ENCODE measurements at places on chromosomes 16 and 17. TPM values are rescaled to one million over a fixed set of nuclear protein-coding genes. Genes with fewer than 3 reads are reported as not detected.

- peak; percentile 97 for DNase-seq
These were observed 30.8 kb downstream of the USP10 start for GRCh38 chr16:84730406-84731106.

DNA sequence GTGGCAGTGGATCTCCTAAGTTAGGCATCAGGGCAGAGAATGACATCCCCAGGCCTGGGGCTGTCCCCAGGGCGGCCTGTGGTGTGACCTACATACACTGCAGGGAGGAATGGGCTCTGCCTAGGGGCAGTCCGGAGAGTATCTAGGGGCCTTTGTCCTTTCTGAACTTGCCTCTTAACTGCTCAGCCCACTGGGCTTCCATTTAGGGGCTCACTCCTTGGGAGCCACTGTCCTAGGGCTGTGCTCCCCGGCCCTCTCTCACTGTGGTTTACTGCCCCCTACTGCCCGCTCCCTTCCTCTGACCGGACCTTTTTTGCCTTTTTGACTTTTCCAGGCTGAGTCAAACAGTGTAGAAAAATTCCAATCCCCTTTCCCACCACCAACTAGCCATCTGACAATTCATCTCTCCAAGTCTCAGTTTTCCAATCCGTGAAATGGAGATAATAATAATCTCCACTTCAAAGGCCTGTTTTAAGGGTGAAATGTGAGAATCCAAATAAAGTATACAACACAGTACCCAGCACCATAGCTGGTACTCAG, 66.8 kb downstream of the DNAH3 start:
- peak; percentile 54 for DNase-seq

- peak; percentile 90 for DNase-seq
These were observed 9.3 kb downstream of the ADORA2B start for GRCh38 chr17:15954222-15954621.

DNA sequence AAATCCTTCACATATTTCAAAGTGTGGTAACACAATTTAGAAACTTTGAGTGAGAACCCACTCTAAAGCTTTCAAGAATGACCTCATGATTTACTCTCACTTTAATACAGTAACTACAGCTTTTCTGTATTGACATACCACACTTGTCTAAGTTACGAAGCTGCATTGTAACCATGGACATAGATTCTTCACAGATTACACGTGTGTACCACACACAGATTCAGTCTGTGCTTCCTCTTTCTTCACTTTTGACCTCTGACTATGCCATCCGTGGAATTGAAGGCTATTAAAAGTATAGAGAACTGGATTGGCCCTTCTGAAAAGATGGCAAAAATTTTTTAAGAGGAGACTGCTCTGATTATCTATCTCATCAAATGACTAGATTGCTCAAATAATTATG, 172.7 kb downstream of the TANC2 start:
- peak; percentile 57 for DNase-seq

GRCh38 chr16:88628512-88628974, 9.8 kb upstream of the IL17C start:
- DNase-seq: no peak

- DNase-seq: no peak
These were observed 68.1 kb downstream of the IRF8 start for GRCh38 chr16:85967111-85967510.

DNA sequence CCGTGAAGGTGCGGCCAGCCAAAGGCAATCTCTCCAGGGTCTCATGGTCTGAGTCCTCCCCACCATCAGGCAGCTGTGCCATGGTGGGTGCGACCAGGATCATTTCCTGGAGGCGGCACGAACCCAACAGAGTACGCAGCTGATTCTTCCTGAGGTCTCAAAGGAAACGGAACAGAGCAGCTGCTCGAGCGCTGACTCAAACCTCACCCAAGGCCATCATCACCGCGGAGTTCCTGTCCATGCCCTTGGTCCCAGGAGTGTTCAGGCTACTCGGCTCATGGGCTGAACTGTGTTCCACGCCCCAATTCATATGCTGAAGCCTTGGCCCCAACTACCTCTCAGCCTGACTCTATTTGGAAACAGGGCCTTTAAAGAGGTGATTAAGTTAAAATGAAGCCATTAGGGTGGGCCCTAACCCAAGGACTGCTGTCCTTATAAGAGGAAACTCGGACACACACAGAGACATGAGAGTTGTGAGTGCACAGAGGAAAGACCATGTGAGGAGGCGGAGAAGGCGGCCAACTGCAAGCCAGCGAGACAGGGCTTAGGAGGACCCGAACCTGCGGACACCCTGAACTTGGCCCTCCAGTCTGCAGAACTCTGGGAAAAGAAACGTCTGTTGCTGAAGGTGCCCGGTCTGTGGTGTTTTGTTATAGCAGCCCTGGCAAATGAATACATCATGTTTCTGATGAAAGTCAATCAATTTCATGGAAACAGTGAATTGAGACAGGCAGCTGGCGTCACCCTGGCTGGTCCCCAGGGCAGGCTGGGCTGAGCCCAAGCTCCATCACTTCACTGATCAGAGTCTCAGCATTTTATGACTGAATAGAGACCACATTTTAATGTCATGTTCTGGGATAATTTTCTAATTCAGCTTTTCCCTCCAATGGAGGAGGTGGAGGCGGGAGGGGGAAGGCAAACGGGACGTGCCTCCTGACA, 13.7 kb downstream of the MXRA7 start:
- DNase-seq: no peak

GRCh38 chr17:7572338-7572587, 7.2 kb upstream of the CD68 start:
- no peak for DNase-seq

DNA sequence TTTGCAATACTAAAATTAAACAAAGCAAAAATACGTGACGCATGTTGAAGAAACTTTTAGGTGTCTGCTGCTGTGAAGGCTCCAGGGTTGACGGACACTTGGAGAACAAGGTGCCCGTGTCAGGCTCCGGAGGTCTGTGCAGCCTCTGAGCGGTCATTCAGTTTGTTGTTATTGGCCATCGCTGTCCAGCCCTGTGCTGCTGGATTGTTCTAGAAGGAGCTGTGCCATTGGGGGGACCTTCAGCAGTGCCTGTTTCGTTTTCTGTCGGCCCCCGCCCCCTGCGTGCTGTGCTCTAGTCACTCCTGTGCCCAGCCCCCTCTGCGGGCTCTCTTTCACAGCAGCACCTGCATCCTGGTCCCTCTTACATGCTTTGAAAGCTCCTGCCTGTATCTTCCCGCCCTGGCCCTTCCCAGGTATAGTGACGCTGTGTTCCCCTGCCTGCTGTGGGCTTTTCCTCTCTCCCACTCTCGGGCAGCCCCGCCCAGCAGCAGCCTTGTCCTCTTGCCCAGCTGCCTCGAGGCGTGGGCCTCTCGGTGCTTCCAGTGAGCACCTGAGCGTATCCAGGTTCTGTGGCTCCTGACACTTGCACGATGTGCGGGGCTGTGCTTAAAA, 50.7 kb downstream of the RNF213 start:
- no peak for DNase-seq

- DNase-seq: no peak
These were observed 70.2 kb upstream of the GNAO1 start for GRCh38 chr16:56121156-56121500.

- peak; percentile 57 for DNase-seq
These were observed 129.9 kb downstream of the RAP1GAP2 start for GRCh38 chr17:2926019-2926650.

GRCh38 chr16:77786186-77786847, 2.0 kb upstream of the VAT1L start:
- no peak for DNase-seq

DNA sequence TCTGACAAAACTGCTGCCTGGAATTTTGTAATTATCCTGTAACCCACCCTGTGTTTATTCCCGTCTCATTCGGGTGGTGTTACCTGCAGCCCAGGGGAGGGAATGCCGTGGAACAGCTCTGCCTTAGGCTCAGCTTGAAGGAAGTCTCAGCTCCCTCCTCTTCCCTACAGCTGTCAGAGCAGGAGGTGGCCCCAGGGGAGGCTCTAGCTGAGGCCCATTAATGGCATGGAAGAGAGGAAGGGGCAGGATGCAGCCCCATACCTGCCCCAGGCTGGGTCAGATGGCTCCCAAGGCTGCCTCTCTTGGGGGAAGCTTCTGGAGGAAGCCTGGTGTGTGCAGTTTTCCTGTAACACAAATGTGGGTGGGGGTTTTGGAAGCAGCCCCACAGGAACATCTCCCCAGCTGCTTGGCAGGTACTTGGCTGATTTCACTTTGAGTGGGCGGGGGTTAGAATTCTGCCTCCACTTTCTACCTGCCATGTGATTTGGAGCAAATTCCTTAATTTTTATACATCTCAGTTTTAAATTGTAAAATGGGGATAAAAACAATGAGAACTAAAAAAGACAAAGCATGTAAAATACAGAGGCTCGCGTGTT, 103.9 kb downstream of the MGAT5B start:
- DNase-seq: no peak

GRCh38 chr17:55527540-55528118, 16.4 kb upstream of the SMIM36 start:
- DNase-seq: peak; percentile 65

DNA sequence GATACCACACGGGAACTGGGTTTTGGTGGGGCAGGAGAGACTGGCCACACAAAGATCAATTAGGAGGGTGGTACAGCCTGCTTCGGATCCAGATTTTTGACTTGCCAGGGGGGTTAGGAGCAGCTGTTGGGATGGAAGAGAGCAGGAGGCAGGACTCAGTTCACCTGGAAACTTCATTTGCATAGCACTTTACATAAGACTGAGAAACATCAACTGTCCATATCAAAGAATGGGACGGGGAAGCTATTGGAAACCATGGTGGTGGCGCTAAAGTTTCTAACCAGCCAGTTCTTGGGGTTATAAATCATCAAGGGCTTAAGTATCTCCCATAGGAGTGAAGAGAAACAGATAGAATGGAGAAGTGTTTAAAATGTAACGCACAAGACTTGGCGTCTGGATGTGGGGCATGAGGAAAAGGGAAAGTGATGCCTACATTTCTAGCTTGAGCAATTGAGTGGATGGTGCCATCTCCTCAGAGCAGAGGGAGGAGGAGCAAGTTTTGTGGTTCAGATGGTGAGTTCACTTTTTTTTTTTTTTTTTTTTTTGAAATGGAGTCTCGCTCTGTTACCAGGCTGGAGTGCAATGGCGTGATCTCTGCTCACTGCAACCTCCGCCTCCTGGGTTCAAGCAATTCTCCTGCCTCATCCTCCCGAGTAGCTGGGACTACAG, 6.4 kb upstream of the SRCAP start:
- no peak for DNase-seq

DNA sequence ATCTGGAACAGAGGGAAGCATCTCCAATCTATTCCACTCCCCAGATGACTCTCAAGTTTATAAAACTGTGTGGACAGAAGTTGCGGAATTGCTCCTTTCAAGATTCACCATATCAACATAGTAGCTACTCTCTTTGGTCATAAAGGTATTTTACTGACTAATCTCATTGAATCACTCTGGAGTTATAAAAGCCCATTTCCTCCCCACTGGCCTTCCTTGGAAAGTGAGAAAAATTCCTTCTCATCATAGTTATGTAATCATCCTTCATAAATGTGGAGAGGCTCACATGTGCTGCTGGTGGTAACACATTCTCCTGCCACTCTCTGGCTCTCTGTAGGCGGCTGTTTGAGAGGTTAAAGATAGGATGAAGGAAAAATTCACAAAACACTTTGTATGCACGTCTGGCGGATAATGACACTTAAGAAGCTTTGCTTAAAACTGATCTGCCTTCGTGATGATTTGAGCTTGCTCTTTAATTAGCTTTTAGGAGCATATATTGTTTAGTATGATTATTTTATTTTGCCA, 1034.0 kb upstream of the EEF2KMT start:
- DNase-seq: no peak

DNA sequence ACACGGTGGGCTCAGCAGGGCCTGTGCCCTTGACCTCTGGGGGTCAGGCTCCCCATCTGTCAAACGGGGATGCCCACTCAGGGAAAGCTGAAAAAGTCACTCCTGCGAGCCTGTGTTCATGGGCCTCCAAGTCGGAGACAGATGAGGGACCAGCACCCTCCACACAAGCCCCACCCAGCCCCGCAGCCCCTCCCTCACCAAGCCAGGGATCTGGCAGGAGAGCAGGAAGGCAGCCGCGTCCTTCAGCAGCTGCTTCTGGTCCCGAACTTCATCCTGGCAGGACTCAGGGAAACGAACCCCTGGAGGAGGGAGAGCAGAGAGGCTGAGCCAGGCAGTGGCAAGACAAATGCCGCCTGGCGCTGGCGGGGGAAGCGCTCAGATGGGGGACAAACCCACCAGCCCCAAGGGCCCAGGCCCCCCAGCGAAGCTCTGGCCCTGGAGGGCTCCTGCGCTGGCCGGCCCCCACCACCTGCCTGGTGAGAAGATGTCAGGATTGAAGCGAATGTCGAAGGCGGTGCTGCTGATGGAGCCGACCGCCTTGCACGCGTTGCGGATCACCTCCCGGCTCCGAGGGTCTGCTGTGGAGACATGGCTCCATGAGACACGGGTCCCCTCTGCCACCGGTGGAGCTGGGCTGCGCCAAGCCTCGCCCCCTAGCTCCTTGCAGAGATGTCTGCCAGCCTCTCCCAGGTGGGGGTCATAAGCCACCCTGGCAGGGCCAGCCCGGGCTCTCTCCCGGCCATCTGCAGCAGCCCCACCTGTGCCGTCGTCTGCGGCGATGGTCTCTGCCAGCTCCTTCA, 15.4 kb downstream of the CLUH start:
- DNase-seq: no peak

GRCh38 chr16:22813948-22814710, at the start of gene HS3ST2:
Gene HS3ST2 (plus strand): TSS chr16:22814162. CDS start chr16:22814611, 449 bp downstream.
- no peak for DNase-seq

- no peak for DNase-seq
These were observed 16.4 kb downstream of the USP36 start for GRCh38 chr17:78824240-78824639.

DNA sequence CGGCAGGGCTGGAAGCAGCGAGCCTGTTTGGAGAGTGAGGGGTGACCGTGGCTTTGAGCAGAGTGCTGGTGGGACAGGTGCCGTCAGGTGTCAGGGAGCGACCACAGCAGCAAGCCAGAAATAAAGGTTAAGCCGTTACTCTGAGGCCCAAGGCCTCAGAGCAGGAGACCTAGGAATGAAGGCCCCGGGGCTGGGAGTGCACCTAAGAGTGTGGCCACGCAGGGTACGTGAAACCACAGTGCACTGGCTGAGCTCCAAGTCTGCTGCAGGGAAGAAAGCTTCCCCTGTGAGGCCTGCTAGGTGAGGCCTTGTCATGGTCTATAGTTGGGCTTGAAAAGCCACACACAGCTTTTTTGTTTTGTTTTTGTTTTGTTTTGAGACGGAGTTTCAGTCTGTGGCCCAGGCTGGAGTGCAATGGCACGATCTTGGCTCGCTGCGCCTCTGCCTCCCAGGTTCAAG, 8.7 kb downstream of the CLUAP1 start:
- DNase-seq: no peak

KRT28 gene
- total RNA-seq: not detected

TNRC6A gene
- 32.4 TPM for total RNA-seq

GINS2 gene
- total RNA-seq: 13.4 TPM

C1QTNF8 gene
- total RNA-seq: not detected

SERPINF2 gene
- not detected for total RNA-seq

STX1B gene
- 3.9 TPM for total RNA-seq

OR3A2 gene
- total RNA-seq: not detected

B3GNT9 gene
- total RNA-seq: 5.0 TPM
